PC-3 (cell line): ENCODE measurements at places on chromosomes 6 and 20. TPM values are rescaled to one million over a fixed set of nuclear protein-coding genes. Genes with fewer than 3 reads are reported as not detected.

The MMS22L gene
- 19.3 and 23.8 TPM in 2 replicates for total RNA-seq

The AP5S1 gene
- total RNA-seq, result 28.5 and 31.4 TPM in 2 replicates

The SIRPD gene
- 0.18 and 0.23 TPM in 2 replicates for total RNA-seq

The PTCHD4 gene
- not detected in 2 replicates for total RNA-seq

The ARG1 gene
- total RNA-seq, result not detected in 2 replicates

The MUCL3 gene
- total RNA-seq, result 0.04 TPM in 1 of 2 replicates, not detected in the other

The C4A gene
- total RNA-seq, result 2.2 and 3.6 TPM in 2 replicates

The MARCKS gene
- total RNA-seq, result 51.5 and 62.8 TPM in 2 replicates

The NR2E1 gene
- total RNA-seq, result 0.07 TPM in 1 of 2 replicates, not detected in the other

The NHSL1 gene
- 4.8 and 6.1 TPM in 2 replicates for total RNA-seq

The GRIK2 gene
- total RNA-seq, result 0.55 and 2.8 TPM in 2 replicates

The C20orf144 gene
- 0.17 TPM in 1 of 2 replicates, not detected in the other for total RNA-seq

The TMEM239 gene
- total RNA-seq, result 0.04 TPM in 1 of 2 replicates, not detected in the other

The CYP39A1 gene
- 0.66 and 1.2 TPM in 2 replicates for total RNA-seq

The LY6G6C gene
- 0.22 TPM in 1 of 2 replicates, not detected in the other for total RNA-seq

The RBBP8NL gene
- 9.3 and 9.4 TPM in 2 replicates for total RNA-seq

The NHLRC1 gene
- total RNA-seq, result 0.81 and 1.3 TPM in 2 replicates

The SLC35B2 gene
- total RNA-seq, result 90.6 and 109 TPM in 2 replicates

The LY6G5B gene
- 5.0 and 5.3 TPM in 2 replicates for total RNA-seq

The TREM2 gene
- not detected in 2 replicates for total RNA-seq

The TAGAP gene
- not detected in 2 replicates for total RNA-seq

The EYS gene
- total RNA-seq, result 0.07 TPM in 1 of 2 replicates, not detected in the other

The FHL5 gene
- not detected in 2 replicates for total RNA-seq

The LY6G6F gene
- not detected in 2 replicates for total RNA-seq

The GSTA2 gene
- total RNA-seq, result not detected in 2 replicates

The TBX18 gene
- total RNA-seq, result not detected in 2 replicates

The KCNG1 gene
- 61.5 and 74.1 TPM in 2 replicates for total RNA-seq

The SIRPB2 gene
- 0.52 and 2.1 TPM in 2 replicates for total RNA-seq
